ENCODE measurements at places on chromosomes 3 and 15. TPM values are rescaled to one million over a fixed set of nuclear protein-coding genes. Genes with fewer than 3 reads are reported as not detected.

GRCh38 chr3:145842294-145842902, 318.6 kb downstream of the PLOD2 start:
- no peaks in the 10 kb centered on the region for H3K27me3 ChIP-seq
- H3K36me3 ChIP-seq, result no peaks in the 10 kb centered on the region
- H3K4me1 ChIP-seq, result no peaks in the 10 kb centered on the region
- no peak overlapping the region for H3K4me3 ChIP-seq

GRCh38 chr15:34725556-34725955, 29.2 kb downstream of the GJD2 start:
- no peaks in the 10 kb centered on the region for H3K36me3 ChIP-seq
- peaks cover 2% of the 10 kb centered on the region for H3K27me3 ChIP-seq
- no peak for DNase-seq
- H3K4me1 ChIP-seq, result peaks cover 6% of the 10 kb centered on the region
- H3K27ac ChIP-seq, result no peak overlapping the region

- no peaks in the 10 kb centered on the region for H3K27me3 ChIP-seq
- DNase-seq, result no peak
- peaks cover 63% of the 10 kb centered on the region for H3K4me1 ChIP-seq
- H3K36me3 ChIP-seq, result peaks cover 2% of the 10 kb centered on the region
Observed at GRCh38 chr3:134378384-134378783, 4.1 kb upstream of the AMOTL2 start.

DNA sequence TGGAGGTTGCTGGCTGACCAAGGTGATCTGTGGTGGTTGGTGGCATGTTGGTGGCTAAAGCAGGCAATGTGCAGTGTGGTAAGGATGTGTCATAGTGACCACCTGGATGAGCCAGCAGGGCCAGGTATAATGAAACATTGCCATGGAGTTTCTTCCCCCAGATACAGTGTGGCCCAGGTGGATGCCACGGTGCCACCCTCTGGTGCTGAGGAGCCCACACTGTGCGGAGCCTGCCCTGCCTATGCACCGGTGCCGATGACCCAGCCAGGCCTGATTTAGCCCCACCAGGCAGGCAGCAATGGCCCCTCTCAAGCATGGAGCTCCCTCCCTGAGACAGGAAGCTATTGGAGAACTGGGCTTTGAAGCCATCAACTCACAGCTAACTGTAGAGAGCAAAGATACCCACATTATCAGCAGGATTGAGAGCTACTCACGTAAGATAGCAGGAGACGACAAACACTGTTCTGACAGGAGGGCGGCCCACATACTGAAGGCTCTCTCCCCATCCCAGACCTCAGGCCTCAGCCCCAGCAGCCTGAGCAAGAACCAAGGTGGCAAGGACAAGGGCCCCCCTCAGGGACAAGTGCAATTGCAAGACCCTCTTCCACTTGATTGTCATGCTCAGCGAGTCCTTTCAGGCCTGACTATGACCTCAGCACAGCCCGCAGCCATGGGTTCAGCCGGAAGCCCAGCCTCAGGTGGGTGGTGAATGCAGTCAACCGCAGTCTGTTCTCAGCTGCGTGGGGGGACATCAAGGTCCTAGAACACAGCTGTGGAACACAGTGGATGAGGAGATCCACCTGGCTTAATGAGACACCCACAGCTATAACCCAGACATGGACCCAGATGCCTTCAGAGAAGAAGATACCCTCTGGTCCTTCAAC, 82.8 kb upstream of the CDV3 start:
- DNase-seq, result no peak
- H3K27ac ChIP-seq, result no peak overlapping the region
- no peaks in the 10 kb centered on the region for H3K27me3 ChIP-seq
- no peaks in the 10 kb centered on the region for H3K36me3 ChIP-seq
- H3K4me1 ChIP-seq, result peaks cover 7% of the 10 kb centered on the region
- H3K4me3 ChIP-seq, result no peak overlapping the region

DNA sequence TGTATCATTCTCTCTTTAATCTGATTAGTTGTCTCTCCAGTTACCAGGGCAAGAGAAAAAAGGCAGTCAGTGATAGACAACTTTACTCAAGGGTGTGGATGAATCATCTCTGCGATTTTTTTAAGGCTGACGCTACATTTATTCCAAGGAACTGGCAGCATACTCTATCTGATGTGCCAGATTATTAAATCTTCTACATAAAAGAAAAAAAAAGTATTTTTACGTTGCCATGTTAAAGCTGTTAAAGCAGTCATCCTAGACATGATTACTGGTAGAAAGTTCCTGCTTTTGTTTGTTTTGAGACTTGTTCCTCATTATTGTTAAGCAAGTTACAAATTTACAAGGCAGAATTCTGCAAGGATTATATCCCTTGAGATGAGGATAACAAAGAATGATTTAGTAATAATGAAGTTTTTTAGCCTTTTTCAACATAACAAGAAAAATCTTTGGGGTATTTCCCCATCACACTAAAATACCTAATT, 121.7 kb downstream of the CBLB start:
- H3K4me3 ChIP-seq, result no peak overlapping the region
- no peaks in the 10 kb centered on the region for H3K27me3 ChIP-seq
- peak overlapping the region; percentile 50 for H3K27ac ChIP-seq
- H3K4me1 ChIP-seq, result peaks cover 19% of the 10 kb centered on the region
- peak; percentile 1 for DNase-seq

The ADGRG7 gene
- 0.06 TPM for polyA plus RNA-seq

The GATA2 gene
- not detected for polyA plus RNA-seq

The FGF12 gene
- 4.1 TPM for polyA plus RNA-seq

Measured in keratinocyte (primary cell).